ENCODE measurements at places on chromosomes 13 and 19.

- DNase-seq = no peak
Observed at GRCh38 chr19:4988770-4989251, 19.9 kb downstream of the KDM4B start.

- DNase-seq = no peak
Observed at GRCh38 chr13:37132211-37132610, 26.7 kb upstream of the CSNK1A1L start.

- no peak for DNase-seq
Observed at GRCh38 chr13:74466864-74467263, 332.7 kb upstream of the KLF12 start.

- no peak for DNase-seq
Observed at GRCh38 chr19:54127688-54128440, 9.7 kb upstream of the CNOT3 start.

- DNase-seq = no peak
Observed at GRCh38 chr13:69654392-69654791, 453.2 kb upstream of the ATXN8OS start.

- DNase-seq = no peak
Observed at GRCh38 chr13:43128504-43128961, 105.1 kb downstream of the DNAJC15 start.

GRCh38 chr13:76630629-76631230 is 255.5 kb downstream of the KCTD12 start:
- DNase-seq = no peak

GRCh38 chr13:50721672-50721992 is 121.9 kb downstream of the DLEU7 start:
- DNase-seq = no peak

GRCh38 chr13:47420020-47420419 is 523.2 kb upstream of the HTR2A start:
- no peak for DNase-seq

GRCh38 chr19:30593356-30593755 is 221.2 kb downstream of the ZNF536 start:
- DNase-seq = no peak

- DNase-seq = no peak
Observed at GRCh38 chr19:6059396-6059947, 50.8 kb downstream of the RFX2 start.

GRCh38 chr13:113825841-113826240 is 38.0 kb downstream of the GAS6 start:
- DNase-seq = no peak

GRCh38 chr13:28248080-28248479 is 109.7 kb downstream of the PAN3 start:
- DNase-seq = no peak

DNA sequence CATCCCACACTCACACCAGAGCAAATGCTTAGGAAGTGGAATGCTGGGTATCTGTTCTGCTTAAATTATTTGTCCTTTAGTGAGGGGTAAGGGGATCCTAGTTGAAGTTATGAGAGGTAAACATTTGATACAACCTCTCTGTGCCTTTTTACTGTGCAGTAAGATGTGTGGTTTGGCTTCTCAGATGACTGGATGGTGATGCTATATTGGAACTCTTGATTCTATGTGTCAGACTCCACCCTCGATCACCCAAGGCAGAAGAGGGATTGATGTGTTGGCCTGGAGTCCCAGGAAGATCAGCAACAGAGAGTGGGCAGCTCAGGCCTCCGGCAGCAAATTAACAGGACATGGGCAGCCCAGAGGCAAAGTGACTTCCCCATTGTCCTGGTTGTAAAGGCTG is 66.7 kb downstream of the SIPA1L3 start:
- DNase-seq = no peak

DNA sequence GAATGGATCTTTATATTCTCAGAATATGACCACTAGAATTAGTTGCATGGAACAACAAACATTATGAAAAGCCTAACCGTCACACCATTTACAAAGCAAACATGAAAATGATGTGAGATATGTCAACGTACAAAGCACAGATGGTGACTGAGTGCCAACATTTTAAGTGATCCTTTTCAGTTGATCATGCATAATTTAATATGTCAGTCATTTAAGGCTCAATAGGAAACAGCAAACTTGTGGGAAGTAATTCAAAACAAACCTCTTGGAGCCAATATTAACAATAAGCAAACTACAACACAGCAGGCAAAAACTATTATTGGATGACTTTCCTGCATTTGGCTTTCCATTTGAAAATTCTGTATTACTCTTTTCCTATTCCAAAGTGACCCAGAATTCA is 277.6 kb downstream of the SLITRK6 start:
- DNase-seq = no peak

- no peak for DNase-seq
Observed at GRCh38 chr19:410243-410781, 1.4 kb upstream of the C2CD4C start.

DNA sequence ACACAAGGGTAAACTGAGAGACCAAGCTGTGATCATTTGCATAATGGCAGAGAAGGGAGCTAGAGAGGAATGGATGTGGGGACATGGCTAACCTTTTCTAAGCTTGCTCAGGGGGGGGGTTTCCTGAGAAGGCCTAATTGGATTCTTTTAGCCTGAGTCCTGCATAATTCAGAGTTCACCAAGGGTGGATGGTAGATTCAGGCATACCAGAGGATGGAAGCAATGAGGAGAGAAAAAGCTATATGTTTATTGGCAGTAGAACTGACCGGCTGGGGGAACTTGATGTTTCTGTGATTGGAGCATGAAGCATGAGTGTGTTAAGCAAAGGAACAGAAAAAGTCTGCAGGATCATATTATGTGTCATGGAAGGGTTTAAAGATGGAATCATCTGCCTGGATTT is 65.9 kb upstream of the KLF12 start:
- DNase-seq = no peak

DNA sequence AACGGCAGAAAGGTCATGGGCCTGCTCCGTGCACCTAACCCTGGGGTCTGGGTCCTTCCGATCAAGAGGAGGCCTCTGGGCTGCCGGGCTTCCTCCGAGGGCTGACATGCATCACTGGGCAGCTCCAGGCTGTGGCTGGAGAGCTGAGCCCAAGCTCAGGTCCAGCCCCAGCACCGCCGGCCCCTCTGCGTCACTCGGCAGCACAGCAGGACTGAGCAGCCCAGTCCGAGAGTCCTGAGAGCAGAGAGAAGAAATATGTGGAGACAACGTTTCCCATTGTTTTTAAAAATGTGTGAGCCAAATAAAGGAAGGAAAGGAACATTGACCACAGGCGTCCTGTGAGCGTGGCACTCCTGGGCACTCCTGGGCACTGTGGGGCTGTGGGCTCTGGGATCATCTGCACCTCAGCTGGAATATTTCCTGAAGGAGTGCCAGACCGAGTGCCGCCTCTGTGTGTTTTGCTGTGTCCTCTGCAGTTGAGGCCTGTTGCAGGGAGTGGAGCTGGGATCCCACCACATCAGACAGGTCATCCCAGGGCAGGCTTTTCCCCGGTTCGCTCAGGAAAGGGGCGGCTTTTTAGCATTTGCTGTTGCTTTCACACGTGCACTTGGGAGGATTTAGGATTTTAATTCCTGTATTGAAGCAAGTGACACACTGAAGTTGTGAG is 37.8 kb upstream of the TFDP1 start:
- no peak for DNase-seq

- DNase-seq = no peak
Observed at GRCh38 chr13:74388626-74389025, 254.4 kb upstream of the KLF12 start.

GRCh38 chr19:55173714-55174409 is 6.2 kb downstream of the SYT5 start:
- no peak for DNase-seq

- DNase-seq = no peak
Observed at GRCh38 chr13:75946536-75947284, 310.6 kb downstream of the LMO7 start.

- DNase-seq = no peak
Observed at GRCh38 chr13:40152145-40152544, 496.7 kb downstream of the COG6 start.

DNA sequence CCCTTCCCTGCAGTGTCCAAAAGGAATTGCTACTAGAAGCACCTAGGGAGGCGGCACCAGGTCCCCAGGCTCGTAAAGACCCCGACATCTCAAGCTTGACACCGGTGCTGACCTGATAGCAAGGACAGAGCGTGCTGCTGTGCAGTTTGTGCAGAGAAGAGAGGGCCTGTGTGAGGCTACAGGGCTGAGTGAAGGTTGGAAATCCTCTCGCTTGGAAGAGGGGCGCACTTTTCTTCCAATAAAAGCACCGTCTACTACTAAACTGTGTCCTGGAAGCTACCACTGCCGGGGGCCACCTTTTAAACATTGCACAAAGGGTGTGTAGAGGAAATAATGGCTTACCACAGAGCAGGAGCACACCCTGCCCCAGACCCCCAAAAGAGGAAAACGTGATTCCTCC is 11.0 kb downstream of the TMEM272 start:
- no peak for DNase-seq

GRCh38 chr13:49869519-49869918 is 66.6 kb downstream of the SPRYD7 start:
- no peak for DNase-seq

DNA sequence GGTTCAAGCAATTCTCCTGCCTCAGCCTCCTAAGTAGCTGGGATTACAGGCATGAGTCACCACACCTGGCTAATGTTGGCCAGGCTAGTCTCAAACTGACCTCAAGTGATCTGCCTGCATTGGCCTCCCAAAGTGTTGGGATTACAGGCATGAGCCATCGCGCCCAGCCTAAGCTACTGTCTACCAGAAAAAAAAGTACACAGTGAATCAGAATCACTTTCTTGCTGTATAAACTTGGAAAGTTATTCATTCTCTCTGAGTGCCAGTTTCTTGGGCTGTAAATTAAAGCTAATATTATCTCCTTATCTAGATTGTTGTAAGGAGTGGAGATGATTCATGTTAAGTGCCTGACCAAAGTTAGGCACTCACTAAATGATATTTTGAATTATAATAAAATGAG is 242.8 kb downstream of the ENOX1 start:
- DNase-seq = no peak

GRCh38 chr13:55602784-55603183 is 1537.9 kb upstream of the PRR20A start:
- DNase-seq = no peak

DNA sequence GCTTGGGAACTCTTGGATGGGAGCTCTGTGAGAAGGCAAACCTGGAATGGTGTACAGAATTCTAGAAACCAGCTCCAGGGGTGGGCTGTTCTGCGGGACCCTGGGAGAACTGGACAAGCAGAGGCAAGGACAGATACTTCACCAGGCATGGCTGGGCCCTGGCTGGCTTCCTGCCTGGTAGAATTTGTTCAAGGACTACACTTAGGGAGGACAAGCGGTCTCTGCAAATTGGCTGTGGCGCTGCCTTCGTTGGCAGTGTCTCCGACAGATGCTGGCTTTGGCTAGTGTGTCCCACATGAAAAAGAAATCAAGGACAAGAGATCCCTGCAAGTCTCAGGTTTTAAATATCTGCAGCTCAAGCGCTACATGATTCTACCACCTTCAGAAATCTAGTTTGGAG is 12.4 kb downstream of the CEBPG start:
- DNase-seq = no peak

DNA sequence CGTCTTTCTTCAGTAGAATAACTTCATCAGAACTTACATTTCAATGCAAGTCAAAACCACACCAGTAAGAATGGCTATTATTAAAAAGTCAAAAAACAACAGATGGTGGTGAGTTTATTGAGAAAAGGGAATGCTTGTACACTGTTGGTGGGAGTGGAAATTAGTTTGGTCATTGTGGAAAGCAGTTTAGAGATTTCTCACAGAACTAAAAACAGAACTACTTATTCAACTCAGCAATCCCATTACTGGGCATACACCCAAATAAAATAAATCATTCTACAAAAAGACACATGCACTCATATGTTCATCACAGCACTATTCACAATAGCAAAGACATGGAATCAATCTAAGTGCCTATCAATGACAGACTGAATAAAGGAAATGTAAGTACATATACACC is 231.2 kb downstream of the NHLRC3 start:
- DNase-seq = no peak

DNA sequence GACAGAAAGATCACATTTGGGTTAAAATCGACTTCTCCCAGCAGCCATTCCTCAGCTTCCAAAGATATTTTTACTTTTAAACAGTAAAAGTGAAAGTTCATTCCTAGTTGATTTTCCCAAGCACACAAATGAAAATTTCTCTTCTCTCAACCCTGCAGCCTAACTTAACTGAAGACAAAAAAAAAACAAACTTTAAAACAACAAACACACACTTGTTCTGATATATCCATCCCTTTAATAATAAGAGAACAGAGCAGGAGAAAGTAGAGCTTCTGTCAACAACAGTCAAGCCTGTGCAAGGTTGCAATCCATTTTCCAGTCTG is 72.9 kb downstream of the STK24 start:
- no peak for DNase-seq

DNA sequence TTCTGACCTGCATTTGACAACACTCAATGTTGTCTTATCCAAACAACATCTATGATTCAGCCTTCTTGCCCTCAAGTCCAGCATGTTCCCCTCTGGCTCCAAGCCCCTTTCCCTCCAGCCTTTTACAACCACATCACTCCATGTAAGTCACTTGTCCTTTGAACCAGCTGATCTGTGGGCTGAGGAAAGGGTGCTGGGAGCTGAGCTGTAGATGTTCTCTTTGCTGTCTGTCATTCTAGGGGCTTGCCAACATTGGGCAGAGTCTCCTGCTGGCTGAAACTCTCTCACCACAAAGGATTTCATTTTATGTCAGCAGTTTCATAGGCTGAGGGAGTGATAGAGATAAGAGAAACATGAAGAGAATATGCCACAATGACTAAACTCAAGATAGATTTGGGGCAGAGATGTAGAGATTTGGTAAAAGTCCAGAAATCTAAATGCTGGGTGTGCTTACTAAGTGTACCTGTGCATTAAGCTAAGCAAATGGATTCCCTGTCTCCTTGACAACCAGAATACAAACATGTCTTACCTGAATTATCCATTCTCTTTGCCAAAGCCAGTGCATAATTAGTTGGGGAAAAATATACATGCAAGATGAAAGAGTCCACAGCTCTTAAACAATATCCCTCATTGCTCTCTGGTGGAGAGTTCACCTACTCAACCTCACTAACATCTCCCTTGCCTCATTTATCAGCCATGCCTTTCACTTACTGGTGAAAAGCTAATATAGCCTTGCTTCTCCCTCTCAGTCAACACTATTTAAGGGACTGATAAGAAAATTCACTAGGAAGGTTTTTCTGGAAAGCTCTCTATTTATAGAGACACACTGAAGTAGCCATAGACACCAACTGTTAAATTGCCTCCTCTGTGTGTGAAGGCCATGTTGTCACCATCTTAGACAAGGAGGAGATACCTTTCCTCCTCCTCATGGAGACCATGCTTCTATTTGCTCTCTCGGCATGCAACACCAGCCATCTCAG is 175.5 kb upstream of the SERP2 start:
- DNase-seq = no peak
